ENCODE measurements at places on chromosomes 11 and 22.

GRCh38 chr11:123238297-123238696 is 43.2 kb upstream of the CLMP start:
- no peak for DNase-seq

DNA sequence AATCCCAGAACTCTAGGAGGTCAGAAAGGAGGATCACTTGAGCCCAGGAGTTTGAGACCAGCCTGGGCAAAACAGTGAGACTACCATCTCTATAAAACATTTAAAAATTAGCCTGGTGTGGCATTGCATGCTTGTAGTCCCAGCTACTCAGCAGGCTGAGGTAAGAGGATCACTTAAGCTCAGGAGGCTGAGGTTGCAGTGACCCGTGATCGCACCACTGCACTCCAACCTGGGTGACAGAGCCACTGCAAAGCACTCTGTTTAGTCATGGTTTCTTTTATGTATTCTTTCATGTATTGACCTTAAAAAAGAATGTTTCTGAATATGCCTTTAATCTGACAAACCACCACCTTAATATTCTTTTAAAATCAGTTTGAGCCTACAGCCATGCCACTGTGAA is 52.2 kb downstream of the BIRC2 start:
- no peak for DNase-seq

GRCh38 chr22:37471727-37472417 is 14.3 kb downstream of the MFNG start:
- no peak for DNase-seq

DNA sequence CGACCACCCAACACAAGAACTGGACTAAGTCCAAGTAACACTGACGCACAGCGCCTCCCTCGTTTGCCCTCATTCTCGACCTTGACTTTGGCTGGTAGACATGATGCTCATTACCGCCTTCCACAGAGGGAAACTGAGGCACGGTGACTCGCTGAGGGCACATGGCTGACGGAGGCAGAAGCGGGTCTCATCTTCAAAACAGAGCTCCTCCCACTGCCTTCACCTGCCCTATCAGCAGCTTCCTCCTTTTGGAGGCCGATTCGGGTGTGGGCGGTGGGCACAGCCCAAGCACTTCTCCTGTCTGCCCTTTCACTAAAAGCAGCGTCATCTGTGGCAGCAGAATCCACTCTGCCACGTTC is 2.0 kb upstream of the KMT5B start:
- no peak for DNase-seq

DNA sequence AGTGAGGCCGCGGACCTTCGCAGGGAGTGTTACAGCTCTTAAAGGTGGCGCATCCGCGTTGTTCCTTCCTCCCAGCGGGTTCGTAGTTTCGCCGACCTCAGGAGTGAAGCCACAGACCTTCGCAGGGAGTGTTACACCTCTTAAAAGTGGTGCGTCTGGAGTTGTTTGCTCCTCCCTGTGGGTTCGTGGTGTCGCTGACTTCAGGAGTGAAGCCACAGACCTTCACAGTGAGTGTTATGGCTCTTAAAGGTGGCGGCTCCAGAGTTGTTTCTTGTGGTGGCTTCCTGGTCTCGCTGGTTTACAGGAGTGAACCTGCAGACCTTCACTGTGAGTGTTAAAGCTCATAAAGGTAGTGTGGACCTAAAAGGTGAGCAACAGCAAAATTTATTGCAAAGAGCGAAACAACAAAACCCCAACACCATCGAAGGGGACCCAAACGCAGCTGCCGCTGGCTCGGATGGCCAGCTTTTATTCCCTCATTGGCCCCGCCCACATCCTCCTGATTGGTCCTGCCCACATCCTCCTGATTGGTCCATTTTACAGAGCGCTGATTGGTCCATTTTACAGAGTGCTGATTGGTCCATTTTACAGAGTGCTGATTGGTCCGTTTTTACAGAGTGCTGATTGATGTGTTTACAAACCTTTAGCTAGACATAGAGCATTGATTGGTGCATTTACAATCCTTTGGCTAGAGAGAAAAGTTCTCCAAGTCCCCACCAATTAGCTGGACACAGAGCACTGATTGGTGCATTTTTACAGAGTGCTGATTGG is 1.2 kb upstream of the TMEM45B start:
- DNase-seq, result no peak

- no peak for DNase-seq
Measured at GRCh38 chr11:15378941-15379340, 264.2 kb downstream of the INSC start.

GRCh38 chr11:10302744-10303557 is 1.9 kb upstream of the ADM start:
- DNase-seq, result peak; percentile 74

- DNase-seq, result no peak
Measured at GRCh38 chr11:43567396-43567975, 113.1 kb upstream of the HSD17B12 start.

DNA sequence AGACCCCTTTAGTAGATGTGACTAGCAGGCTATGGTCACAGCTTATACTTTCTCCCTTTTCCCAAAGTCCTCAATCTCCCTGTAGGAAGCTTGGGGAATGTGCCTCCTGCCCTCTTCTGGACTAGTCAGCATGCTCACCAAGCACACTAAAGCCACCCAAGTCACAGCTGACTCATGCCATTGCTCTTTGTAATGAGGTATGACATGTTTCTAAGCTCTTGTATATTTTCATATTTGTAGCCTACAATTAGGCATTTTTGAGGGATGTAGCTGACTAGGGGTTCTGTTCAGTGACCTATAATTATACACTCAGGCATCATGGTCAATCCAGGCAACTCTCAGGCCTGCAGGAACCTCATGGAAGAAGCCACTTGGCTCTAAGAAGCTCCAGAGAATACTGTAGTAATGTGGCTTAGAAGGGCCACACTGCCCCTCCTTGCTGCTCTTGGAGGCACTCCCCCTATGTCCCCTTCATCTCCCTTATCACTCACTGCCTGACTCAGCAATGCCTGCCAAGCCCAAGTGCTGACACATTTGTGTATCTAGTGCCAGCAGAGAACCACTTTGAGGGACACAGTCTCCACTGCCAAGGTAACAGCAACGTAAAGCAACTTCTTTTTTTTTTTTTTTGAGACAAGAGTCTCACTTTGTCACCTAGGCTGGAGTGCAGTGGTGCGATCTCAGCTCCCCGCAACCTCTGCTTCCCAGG is 86.2 kb downstream of the RPL27A start:
- DNase-seq, result no peak

GRCh38 chr11:13450832-13451397 is 12.1 kb downstream of the BTBD10 start:
- no peak for DNase-seq

- peak; percentile 94 for DNase-seq
Measured at GRCh38 chr11:121696177-121696871, 243.6 kb upstream of the SORL1-AS1 start.

- DNase-seq, result no peak
Measured at GRCh38 chr11:27392278-27393114, 29.5 kb upstream of the CCDC34 start.

DNA sequence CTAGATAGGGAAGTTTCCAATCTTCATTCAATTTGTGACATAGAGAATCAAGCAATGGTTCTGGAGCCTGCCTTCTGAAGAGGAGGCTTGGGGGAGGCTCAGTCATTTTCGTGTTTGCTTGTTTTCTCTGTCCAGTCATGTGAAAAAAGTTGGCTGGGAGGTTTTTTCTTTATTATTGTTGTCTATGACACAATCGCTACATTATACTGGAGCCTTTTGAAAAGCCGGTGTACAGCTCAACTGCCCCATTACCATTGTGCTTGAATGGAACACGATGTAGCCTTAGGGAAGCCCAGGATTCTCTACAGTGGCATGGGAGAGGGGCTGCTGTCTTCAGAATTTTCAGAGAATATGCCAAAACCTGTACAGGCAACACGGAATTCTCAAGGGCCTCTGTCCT is 57.9 kb upstream of the NCAM1 start:
- DNase-seq, result no peak

DNA sequence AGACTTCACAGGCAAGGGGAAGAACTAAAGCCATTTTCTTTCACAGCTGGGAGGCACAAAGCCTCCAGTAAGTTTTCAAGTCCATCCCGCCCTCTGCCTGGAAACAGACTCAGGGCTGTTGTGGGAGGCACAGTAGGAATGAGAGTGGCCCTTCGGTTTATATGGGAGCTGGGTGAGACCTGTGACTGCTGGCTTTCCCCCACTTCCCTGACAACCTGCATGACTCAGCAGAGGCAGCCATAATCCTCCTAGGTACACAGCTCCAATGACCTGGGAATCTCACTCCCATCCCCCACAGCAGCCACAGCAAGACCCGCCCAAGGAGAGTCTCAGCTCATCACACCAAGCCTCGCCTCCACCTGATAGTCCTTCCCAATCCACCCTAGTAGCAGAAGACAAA is 12.1 kb upstream of the TMEM45B start:
- no peak for DNase-seq

GRCh38 chr22:29710922-29711593 is 8.7 kb upstream of the CABP7 start:
- no peak for DNase-seq

GRCh38 chr11:131217313-131218310 is 152.8 kb upstream of the NTM start:
- DNase-seq, result no peak

DNA sequence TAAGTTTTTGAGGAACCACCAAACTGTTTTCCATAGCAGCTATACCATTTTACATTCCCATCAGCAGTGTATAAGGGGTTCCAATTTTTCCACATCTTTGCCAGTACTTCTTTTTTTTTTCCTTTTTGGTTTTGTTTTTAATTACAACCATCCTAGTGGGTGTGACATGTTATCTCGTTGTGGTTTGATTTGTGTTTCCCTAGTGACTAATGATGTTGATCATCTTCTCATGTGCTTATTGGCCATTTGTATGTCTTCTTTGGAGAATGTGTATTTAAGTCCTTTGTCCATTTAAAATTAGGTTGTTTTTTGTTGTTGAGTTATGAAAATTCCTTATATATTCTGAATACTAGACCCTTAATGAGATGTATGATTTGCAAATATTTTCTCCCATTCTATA is 59.3 kb downstream of the STIM1 start:
- DNase-seq, result no peak

DNA sequence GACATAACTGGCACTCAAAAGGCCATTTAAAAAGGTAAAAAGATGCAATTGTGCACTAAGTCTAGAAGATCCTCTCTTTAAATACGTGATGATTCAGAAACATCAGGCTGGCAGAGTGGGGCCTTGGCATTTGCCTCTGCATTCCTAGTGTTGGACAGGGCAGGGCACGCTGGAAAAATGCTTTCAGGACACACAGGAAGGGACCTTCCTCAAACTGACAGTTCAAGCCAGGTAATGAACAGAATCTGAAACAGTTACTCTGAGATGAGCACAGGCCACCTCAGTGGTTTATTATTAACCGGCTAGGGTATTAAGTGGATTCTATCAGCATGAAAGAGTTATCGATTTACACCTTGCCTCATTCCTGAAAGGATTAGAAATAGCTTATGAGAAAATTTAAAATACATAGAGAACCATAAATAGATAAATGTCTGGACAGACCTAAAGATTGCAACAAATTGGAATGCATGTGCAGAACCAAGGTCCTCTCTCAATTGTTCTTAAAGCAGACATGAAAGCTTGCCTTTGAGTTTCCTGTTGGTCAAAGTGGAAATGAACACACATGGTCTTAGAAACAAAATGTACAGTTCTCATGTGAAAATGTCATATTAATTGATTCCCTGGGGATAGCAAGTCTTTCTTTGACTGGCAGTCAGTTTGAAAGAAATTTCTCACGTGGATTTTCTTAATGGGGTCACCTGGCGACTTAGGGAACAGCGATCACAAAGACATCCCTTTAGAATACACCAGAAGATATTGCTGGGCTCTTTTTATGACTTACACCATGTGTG is 21.5 kb upstream of the CSNK2A3 start:
- no peak for DNase-seq

GRCh38 chr22:27093422-27093821 is 436.0 kb downstream of the MIAT start:
- no peak for DNase-seq

DNA sequence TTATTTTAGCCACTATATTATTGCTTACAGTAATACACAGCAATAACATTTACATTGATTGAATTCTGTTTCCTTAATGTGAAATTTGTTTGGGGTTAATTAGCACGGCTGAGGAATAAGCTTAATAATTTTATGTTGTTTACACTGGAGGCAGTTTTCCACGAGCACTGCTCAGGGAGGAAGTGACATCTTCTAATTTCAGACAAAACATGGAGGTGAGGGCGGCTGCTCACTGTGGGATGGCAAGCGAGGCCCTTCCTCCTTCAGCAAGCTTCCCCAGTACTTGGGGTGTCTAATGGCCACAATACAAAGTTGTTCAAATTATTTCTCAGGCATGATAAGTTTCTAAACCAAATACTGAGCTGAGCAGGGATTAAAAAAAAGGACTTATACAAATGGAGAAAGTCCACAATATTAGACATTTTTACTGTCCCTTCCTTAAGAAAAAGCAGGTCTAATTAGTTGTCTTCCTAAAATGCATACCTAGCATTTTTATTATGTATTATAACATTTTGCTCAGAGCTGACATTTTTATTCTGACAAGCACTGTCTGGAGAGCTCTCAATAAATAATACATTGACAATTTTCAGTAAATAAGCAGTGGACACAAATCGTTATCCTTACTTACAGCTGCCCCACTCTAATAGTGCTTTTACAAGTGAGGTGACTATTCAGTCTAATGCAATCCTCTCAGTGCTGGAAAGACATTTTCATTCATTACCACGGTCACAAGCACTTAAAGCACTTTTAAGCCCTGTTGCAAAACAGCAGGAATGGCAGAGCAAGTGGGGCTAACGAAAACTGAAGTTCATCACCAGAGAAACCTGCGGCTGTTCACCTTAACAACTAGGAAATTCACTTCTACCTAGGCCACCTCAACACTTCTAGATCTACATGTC is 56.2 kb downstream of the SOX6 start:
- DNase-seq, result peak; percentile 10

DNA sequence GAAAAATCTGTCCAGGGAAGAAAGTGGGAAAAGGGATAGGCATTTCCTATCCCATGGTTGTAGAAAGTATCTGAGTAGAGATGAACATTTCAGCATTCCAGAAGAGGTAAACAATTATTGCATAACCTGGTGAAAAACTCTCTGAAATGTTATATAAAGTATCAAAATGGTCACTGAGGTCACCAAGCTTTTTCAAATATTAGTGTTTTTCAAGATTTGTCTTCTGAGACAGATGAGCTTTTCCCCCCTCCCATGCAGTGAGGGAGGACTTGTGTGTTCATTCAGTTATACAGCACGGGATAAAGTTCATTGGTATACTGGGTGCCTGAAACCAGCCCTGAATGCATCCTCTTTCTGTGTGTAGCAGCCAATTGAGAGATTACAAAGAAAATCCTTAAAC is 1.9 kb upstream of the DEPDC7 start:
- no peak for DNase-seq

DNA sequence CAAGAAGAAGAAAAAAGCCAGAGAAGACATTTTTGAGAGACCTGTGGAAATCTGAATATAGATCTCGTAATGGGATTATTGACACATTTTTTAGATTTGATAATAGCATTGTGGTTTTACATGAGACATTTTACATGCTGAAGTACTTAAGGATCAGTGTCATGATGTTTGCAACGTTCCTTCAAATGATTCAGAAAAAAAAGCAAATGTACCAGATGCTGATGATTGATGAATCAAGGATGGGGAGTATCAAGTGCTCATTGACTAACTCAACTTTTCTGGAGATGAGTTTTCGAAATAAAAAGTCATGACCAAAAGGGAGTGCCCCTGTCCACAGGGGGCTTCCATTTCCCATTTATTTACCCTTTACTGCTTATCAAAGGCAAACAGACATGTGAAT is 207.0 kb upstream of the SORL1-AS1 start:
- no peak for DNase-seq

All from spinal cord (tissue), 10 donors.